ENCODE measurements at places on chromosomes 6 and 20.

GRCh38 chr6:79778816-79779215 lies 147.7 kb downstream of the SH3BGRL2 start:
- DNase-seq, result no peak

DNA sequence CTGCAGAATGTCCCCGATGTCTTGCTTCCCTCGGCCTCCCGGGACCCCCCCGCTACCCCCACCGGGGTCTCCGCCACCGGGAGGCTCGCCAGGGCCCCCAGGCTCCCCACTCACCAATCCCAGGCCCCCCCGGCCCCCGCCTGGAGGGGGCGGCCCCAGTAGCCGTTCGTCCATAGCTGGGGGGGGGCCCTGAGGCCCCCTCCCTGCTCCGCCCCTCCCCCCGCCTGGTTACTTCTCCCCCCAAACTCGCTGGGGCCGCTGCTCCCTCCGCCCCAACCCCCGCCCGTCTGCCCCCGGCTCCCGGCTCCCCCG lies 304 bp downstream of the PBX2 start:
- DNase-seq, result no peak

- no peak for DNase-seq
Observed at GRCh38 chr6:73797861-73798260, 101.9 kb downstream of the CD109 start.

DNA sequence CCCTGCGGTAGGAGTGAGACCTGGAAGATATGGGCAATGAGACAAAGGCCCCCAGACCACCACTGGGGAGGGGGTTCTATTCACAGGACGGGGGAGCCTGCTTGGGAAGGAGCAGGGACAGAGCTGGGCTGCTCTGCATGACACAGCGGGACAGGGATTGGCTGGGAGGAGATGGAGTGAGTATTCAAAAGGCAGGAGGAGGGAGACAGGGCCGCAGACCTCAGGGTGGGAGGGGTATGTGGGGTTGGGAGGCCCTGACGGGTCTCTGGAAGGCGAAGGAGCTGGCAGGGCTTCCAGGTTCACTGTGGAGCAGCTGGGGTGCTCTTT lies 60.8 kb upstream of the RPS6KA2 start:
- no peak for DNase-seq

GRCh38 chr20:40606237-40606636 lies 82.8 kb downstream of the MAFB start:
- no peak for DNase-seq

DNA sequence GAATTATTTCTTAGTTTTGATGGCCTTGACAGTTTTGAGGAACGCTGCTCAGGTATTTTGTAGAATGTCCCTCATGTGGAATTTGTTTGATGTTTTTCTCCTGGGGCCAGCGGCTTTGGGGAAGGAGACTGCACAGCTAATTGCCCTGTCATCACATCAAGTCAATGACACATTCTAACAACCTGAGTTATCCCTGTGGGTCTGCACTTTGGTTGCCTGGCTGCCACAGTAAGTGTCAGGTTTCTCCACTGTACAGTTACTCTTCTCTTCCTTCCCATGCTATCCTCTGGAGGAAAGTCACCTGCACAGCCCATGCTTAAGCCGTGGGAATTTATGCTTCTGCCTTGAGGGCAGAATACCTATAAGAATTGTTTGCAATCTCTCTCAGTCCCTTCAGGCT lies 1.4 kb upstream of the TREML4 start:
- DNase-seq, result no peak

DNA sequence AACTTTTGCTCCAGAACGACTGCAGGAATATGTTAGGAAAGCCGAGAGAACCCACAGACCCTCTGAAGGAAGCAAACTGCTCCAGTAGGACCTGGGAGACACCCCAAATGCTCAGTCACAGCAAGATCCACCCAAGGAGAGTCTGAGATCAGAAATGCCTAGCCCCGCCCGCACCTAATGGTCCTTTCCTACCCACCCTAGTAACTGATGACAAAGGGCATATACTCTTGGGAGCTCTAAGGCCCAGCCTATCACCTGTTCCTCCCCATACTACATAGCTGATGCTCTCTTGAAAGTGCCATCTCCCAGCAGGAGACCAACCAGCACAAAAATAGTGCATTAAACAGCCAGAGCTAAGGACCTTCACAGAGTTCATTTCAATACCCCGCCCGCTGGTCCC lies 67.6 kb downstream of the CD2AP start:
- DNase-seq, result no peak

GRCh38 chr20:7977709-7978108 lies 37.5 kb upstream of the HAO1 start:
- DNase-seq, result no peak

All from activated T-helper 1 cell treated with anti-CD3 and anti-CD28 coated beads, Interleukin-2, amount 50 U/mL, for 16 hours (primary cell).